ENCODE measurements at places on chromosomes 1 and 21. TPM values are rescaled to one million over a fixed set of nuclear protein-coding genes. Genes with fewer than 3 reads are reported as not detected.

Gene AMY2A
- total RNA-seq: not detected

Gene AVPR1B
- total RNA-seq: not detected

Gene C1orf216
- 21.1 TPM for total RNA-seq

Gene NTMT2
- total RNA-seq: not detected

Gene TMOD4
- total RNA-seq: not detected

Gene OR2G6
- total RNA-seq: not detected

Gene AK2
- total RNA-seq: 112 TPM

Gene MNDA
- total RNA-seq: not detected

Gene SERTAD4
- 1.6 TPM for total RNA-seq

Gene ALG14
- 0.73 TPM for total RNA-seq

DNA sequence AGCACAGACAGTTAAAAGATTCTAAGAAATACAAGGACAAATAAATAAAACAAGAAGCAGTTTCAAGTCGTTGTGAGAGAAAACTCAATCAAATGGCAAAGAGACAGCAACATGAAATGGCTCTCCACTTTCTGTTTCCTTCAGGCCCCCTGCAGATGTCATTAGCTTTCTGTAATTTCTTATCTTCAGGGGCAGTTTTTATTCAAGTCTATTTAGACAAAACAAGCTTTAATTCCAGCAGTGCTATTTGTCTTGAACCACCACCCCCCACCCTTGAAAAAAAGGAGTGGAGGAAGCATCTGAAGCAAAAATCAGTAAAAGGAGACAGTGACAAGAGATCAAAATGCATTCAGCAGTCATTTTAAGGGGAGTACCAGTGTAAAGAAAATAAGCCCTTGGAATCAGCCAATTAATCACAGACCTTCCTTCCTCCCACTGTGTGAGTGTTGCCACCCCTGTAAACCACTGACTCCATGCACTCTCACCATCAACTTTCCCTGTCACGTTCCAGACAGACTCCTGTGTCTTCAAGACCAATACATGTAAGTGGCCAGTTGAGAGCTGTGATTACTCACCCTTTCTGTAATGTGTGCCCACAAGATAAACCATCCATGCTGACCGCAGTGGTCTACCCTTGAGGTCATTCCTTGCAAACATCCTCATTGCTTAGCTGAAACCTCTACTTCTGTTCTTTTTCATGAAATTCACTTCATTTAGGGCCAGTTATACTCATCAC, 136.1 kb upstream of the HOOK1 start:
- no peak for DNase-seq

GRCh38 chr1:192579010-192579738, 3.6 kb downstream of the RGS1 start:
- no peak for DNase-seq

DNA sequence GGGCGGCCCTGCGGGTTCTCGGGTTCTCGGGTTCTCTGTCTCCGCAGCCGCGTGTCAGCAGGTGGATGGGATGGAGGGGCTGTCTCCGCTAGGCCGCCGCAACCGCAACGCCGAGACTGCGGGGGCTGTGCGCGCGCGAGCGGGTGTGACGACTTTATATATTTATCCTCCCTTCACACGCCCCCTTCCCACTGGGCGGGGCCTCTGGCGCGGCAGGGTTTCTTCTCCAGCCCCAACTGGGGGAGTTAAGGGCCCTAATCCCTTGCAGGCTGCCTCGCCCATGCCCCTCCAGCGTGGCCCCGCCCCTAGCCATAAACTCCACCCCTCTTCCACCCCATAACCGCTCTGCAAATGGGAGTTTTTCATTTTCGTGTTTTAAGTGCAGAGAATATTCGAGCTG, 3.4 kb downstream of the IGSF21 start:
- DNase-seq: no peak

DNA sequence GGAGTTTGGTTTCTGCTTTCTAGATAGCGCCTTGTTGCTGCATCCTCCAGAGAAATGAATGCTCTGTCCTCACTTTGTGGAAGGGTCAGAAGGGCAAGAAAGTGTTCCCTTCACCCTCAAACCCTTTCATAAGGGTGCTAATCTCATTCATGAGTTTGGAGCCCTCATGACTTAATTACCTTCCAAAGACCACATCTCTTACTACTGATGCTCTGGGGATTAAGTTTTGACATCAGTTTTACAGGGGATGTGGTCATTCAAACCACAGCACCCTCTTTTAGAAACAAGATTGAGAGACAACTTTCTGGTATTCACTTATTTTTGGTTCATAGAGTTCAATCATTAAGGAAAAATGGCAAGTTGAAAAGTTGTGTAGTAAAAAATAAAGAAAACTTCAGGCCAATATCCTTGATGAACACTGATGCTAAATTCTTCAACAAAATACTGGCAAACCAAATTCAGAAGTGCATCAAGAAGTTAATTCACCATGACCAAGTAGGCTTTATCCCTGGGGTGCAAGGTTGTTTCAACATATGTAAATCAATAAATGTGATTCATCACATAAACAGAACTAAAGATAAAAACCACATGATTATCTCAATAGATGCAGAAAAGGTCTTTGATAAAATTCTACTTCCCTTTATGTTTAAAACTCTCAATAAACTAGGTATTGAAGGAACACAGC, 442.1 kb downstream of the PTBP2 start:
- DNase-seq: no peak

DNA sequence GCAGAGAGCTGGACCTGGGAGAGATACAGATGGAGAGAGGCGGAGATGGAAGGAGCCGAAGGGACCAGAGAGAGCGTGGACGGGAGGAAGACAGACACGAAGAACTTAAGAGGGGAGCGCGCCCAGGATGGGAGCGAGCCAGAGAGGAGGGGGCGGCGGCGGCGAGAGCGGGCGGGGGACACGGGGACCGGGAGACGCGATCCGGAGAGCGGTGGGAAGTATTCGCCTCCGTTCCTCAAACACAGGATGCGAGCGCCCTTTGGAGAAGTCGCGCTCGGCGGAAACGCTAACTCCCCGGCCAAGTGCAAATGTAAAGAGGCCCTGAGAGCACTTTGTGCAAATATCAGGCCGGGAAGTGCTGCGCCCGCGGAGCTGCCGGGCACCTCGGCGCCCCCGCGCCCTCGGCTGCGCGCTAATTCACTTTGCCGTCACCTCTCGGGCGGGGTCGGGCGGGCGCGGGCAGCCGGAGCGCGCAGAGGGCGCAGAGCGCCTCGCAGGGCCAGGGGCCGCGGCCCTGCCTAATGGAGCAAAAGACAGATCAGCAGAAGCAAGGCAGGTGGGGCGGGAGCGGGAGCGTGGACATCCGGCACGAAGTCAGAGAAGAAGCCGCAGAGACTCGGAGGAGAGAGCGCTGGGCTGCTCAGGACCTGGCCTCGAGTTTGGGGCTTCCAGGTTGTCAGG, 281.2 kb downstream of the RRAGC start:
- DNase-seq: no peak

- no peak for DNase-seq
These were observed 95.4 kb upstream of the KLHDC7A start for GRCh38 chr1:18385239-18385790.

DNA sequence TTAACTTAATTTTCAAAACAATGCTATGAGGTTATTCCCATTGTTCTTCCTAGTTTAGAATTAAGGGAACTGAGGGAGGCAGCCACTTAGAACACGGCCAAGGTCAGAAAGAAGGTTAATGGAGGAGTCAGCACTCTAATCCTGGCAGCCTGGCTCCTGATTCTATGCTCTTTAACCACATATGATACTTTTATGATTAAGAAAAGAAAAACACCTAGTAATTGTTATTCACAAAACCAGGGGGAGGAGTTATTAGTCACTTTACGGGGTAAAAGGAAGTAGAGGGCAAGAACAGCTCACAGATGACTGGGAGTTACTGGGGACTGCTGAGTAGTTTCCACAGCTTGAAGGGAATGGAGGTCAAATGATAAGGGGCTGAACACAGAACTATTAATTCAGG, 38.6 kb downstream of the GADD45A start:
- DNase-seq: no peak

DNA sequence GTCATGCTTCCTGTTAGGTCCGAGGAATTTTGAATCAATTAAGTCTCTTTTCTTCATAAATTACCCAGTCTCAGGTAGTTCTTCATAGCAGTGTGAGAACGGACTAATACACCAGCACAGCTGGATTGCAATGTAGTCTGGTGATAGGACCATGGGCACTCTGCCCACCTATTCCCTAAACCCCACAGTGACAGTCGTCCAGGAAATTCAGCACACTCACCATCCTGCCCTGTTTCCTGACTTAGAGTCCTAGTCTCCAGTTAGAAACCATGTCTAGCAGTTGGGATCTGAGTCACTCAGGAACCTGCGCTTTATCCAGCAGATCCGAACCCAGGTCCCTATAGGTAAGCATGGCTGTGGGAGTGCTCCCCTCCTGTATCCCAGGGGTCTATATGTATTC, 149.3 kb upstream of the TNR start:
- peak; percentile 14 for DNase-seq

GRCh38 chr1:206757524-206758266, 12.9 kb upstream of the IL19 start:
- DNase-seq: no peak

- DNase-seq: no peak
These were observed 60.9 kb downstream of the PRDM2 start for GRCh38 chr1:13760921-13761320.

- no peak for DNase-seq
These were observed 44.7 kb upstream of the LYPLAL1 start for GRCh38 chr1:219128957-219129356.

DNA sequence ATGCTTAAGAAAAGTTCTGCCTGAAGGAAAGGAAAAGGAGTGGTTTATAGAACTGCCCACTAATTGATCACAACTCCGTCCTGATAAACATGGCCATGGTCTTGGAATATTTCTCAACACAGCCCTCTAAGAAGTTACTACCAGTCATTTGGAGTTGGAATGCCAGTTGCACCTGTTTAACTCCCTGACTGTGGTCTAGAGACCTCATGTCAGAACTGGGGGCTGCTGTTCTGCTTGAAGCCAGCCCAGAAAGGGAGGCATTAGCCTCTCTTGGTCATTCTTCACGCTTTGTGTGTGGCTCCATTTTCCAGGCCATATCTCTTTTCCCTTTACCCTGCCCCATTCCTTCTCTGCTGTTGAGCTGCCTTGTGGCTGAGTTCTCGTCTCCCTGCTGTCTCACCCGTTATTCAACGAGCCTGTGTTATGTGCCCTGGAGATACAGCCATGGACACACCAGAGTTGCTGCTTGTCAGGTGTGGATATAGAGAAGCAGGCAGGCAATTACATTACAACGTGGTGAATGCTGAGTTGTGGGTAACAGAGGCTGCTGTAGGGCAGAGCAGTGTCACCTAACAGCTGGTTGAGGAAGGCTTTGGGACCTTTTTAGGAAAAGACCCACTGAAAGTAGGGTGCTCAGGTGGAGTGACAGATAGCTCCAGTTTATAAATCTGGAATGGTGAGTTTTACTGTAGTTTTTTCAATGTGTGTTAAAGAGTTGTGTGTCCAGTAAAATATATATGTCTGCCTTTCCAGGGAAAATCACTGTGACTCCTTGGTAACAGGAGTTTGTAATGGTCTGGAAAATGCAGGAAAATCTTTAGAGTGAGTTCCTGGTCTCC, 137.0 kb upstream of the IPO9 start:
- DNase-seq: no peak

Measured in glomerular endothelial cell (primary cell).